ENCODE measurements at places on chromosomes 4 and X.

DNA sequence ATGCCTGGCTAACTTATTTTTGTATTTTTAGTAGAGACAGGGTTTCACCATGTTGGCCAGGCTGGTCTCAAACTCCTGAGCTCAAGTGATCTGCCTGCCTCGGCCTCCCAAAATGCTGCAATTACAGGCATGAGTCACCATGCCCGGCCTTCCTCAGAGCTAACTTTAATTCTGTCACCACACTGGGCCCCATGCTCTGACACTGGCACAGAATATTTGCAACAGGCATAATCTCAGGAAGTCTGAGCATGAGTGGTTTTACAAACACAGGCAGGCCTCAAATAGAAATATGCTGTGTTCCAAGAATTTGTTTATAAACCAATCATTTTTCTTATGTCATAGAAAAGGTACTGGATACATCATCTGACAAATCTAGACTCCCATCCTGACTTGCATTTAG, 32.7 kb upstream of the FAM9C start:
- DNase-seq, result no peak

DNA sequence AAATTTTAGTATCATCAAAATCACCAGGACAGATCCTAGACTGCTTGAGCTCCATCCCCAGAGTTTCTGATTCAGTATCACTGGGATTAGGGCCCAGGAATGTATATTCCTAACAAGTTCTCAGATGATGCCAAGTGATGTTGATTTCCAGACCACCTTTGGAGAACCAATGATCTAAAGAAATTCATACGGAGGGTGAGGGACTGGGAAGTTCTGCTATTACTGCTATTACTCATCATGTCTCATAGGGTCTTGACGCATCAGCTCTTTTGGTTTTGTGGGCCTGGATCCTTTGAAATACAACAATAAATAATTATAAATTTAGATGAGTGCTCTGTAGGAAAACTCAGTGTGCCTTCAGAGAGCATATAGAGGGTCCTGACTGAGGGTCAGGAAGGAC, 59.8 kb upstream of the LGI2 start:
- DNase-seq, result no peak

DNA sequence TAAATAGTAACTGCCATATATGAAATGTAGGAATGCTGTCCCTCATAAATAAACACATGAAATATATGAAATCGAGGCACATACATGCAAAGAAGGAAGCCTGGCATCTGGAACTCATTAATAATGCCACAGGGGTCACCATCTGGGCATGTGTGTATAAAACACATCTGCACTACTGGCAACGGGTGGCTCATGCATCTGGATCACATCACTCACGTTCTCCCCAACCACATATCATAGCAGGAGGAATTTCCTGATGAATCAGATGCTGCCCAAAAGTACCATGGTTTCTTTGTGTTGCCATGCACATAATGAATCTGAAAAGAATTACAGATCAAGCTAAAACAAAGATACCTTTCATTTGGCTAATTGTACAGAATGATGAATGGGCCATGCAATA, 28.6 kb downstream of the RNF175 start:
- no peak for DNase-seq

DNA sequence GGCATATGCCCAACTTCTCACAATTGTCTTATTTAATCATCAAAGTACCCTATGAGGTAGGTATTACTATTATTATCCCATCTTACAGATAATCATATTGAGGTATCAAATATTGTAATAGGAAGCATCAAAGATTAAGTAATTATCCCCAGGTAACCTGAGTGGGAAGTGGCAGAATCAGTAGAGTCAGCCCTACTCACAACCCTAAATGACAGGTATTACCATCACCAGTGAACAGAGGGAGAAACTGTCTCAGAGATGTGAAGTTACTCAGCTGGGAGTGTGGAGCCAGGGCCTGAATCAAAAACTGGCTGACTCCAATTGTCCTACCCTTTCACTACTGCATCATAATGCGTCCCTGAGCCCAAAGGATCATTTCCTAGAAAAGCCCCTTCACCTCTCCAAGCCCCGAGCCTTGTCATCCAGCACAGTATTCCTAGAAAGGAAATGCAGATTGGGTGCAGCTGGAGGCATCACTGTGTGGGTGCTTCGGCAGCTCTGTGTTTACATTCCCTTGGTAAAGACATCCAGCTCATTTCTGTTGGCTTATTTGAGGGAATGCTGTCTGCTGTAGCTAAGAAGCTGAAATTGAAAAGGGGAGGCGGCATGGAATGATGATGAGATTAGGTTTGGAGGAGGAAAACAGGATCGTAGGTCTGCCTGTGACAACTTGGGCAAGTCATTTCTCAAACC, 72.8 kb downstream of the DHX15 start:
- DNase-seq, result no peak

GRCh38 chr4:144597171-144597570, 48.8 kb upstream of the HHIP start:
- DNase-seq, result no peak

Measured in stimulated activated CD8-positive, alpha-beta memory T cell treated with anti-CD3 and anti-CD28 coated beads, Interleukin-4, amount 100 ng/mL, for 4 hours (primary cell).